RPMI7951 (cell line): ENCODE measurements at places on chromosomes 7 and 10. TPM values are rescaled to one million over a fixed set of nuclear protein-coding genes. Genes with fewer than 3 reads are reported as not detected.

AFAP1L2 gene
- total RNA-seq, result 1.7 and 2.0 TPM in 2 replicates

DNAJB12 gene
- 20.8 and 24.9 TPM in 2 replicates for total RNA-seq

GRM8 gene
- not detected in 2 replicates for total RNA-seq

PCDH15 gene
- not detected in 2 replicates for total RNA-seq

KNDC1 gene
- not detected in 2 replicates for total RNA-seq

CLDN12 gene
- total RNA-seq, result 36.2 and 48.9 TPM in 2 replicates

NODAL gene
- total RNA-seq, result not detected in 2 replicates

SLC18A3 gene
- total RNA-seq, result not detected in 2 replicates

PAX4 gene
- total RNA-seq, result not detected in 2 replicates

SEMA3A gene
- total RNA-seq, result 4.0 and 4.3 TPM in 2 replicates

PPP1R9A gene
- under 0.01 and 0.12 TPM in 2 replicates for total RNA-seq

TFR2 gene
- 0.12 and 0.98 TPM in 2 replicates for total RNA-seq

MMP21 gene
- total RNA-seq, result not detected in 2 replicates

TMEM270 gene
- total RNA-seq, result not detected in 2 replicates

UTF1 gene
- total RNA-seq, result not detected in 2 replicates

BUD31 gene
- 210 and 240 TPM in 2 replicates for total RNA-seq

DKK1 gene
- 4.7 and 7.3 TPM in 2 replicates for total RNA-seq

HECW1 gene
- 12.9 and 18.3 TPM in 2 replicates for total RNA-seq

EPHB6 gene
- total RNA-seq, result not detected in 2 replicates

TRIM50 gene
- total RNA-seq, result not detected in 2 replicates

GBX1 gene
- total RNA-seq, result not detected in 2 replicates

MNX1 gene
- total RNA-seq, result 1.8 and 2.0 TPM in 2 replicates

FOXI2 gene
- total RNA-seq, result not detected in 2 replicates

TAS2R41 gene
- total RNA-seq, result not detected in 2 replicates

TMEM178B gene
- total RNA-seq, result 4.1 and 4.3 TPM in 2 replicates

IFIT2 gene
- total RNA-seq, result 5.8 and 6.0 TPM in 2 replicates

EPO gene
- total RNA-seq, result not detected in 2 replicates

TMEM184A gene
- total RNA-seq, result 0.10 TPM in 1 of 2 replicates, not detected in the other

RGR gene
- total RNA-seq, result not detected in 2 replicates

CLRN3 gene
- not detected in 2 replicates for total RNA-seq

AOC1 gene
- not detected in 2 replicates for total RNA-seq

ZNF655 gene
- 44.4 and 49.5 TPM in 2 replicates for total RNA-seq

AKR1C8 gene
- not detected in 2 replicates for total RNA-seq

GPER1 gene
- total RNA-seq, result 0.39 and 0.84 TPM in 2 replicates

ADAM12 gene
- 34.8 and 38.6 TPM in 2 replicates for total RNA-seq

TRIL gene
- 6.4 and 7.1 TPM in 2 replicates for total RNA-seq

ADAM22 gene
- total RNA-seq, result 0.98 and 1.6 TPM in 2 replicates

PTPN12 gene
- 37.9 and 58.4 TPM in 2 replicates for total RNA-seq

SMKR1 gene
- total RNA-seq, result 0.20 and 0.24 TPM in 2 replicates

ZNF727 gene
- not detected in 2 replicates for total RNA-seq

EVX1 gene
- not detected in 2 replicates for total RNA-seq

SFRP5 gene
- not detected in 2 replicates for total RNA-seq

SAMD9L gene
- total RNA-seq, result 25.9 and 33.9 TPM in 2 replicates

SUN1 gene
- total RNA-seq, result 67.6 and 89.9 TPM in 2 replicates

LRRC61 gene
- total RNA-seq, result 7.9 and 9.5 TPM in 2 replicates

INHBA gene
- total RNA-seq, result 23.0 and 26.4 TPM in 2 replicates

DEPP1 gene
- 14.5 and 16.5 TPM in 2 replicates for total RNA-seq

LIPF gene
- total RNA-seq, result not detected in 2 replicates

LAMB4 gene
- total RNA-seq, result 0.10 and 0.24 TPM in 2 replicates
